Stimulated activated CD4-positive, alpha-beta T cell treated with anti-CD3 and anti-CD28 coated beads, Interleukin-1b, Interleukin-23, amount 100 ng/mL, for 1 hour (primary cell): ENCODE measurements at places on chromosomes 7 and 10.

GRCh38 chr10:25865267-25865666 is 68.8 kb upstream of the MYO3A start:
- DNase-seq: no peak

GRCh38 chr10:75606203-75606779 is 174.9 kb downstream of the LRMDA start:
- no peak for DNase-seq

GRCh38 chr7:99109108-99110051 is 34.5 kb downstream of the SMURF1 start:
- DNase-seq: no peak

DNA sequence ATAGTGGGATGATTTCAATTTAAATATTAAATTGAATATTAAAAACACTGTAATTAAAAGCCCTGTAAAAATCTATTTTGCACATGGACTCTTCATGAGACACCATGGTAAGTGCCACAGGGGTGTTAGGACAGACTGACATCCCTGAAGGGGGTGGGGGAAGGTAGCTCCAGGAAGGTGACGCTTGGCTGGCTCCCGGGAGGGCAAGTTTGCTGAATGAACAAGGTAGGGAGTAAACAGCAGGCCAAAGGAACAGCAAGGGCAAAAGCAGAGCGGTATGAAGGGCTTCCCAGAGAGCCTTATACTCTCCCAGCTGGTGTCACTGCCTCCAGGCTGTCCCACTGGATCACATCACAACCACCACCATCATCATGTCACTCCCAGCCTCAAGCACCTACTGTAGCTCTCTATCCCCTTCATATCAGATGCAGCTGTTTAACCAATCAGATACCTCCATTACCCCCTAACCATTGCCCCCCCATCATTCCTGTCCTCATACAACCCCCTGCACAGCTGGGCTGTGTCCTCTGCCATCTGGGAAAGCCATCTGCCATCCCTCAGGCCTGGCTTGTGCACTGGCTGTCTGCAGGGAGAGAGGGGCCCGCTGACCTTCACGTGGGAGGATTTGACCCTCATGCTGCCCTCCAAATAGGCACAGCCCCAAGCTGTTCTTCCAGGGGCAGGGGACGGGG is 19.5 kb downstream of the HSPA12A start:
- DNase-seq: no peak
